Endothelial cell of coronary artery (primary cell): ENCODE measurements at places on chromosomes 1 and 21. TPM values are rescaled to one million over a fixed set of nuclear protein-coding genes. Genes with fewer than 3 reads are reported as not detected.

The LRRC3 gene
- total RNA-seq: 0.99 and 1.2 TPM in 2 replicates

The NGF gene
- total RNA-seq: 2.6 TPM in 1 of 2 replicates, not detected in the other

The CLEC20A gene
- total RNA-seq: not detected in 2 replicates

The WNT2B gene
- 1.8 and 8.6 TPM in 2 replicates for total RNA-seq

The SLC16A1 gene
- 123 and 127 TPM in 2 replicates for total RNA-seq

The CYYR1 gene
- 5.1 and 17.0 TPM in 2 replicates for total RNA-seq

The RAB25 gene
- not detected in 2 replicates for total RNA-seq

The HCRTR1 gene
- total RNA-seq: 0.28 and 0.54 TPM in 2 replicates

The SMCP gene
- total RNA-seq: not detected in 2 replicates

The BARHL2 gene
- not detected in 2 replicates for total RNA-seq

The OR2L5 gene
- total RNA-seq: not detected in 2 replicates

The MYBPH gene
- not detected in 2 replicates for total RNA-seq

The AGTRAP gene
- 23.8 and 26.4 TPM in 2 replicates for total RNA-seq

The DMRTA2 gene
- total RNA-seq: not detected in 2 replicates

The LRRC42 gene
- total RNA-seq: 19.8 and 21.9 TPM in 2 replicates

The PRAMEF1 gene
- not detected in 2 replicates for total RNA-seq

The CDA gene
- 0.66 and 0.90 TPM in 2 replicates for total RNA-seq

The C1orf87 gene
- not detected in 2 replicates for total RNA-seq

The CXADR gene
- total RNA-seq: 14.4 and 14.7 TPM in 2 replicates

The NBPF6 gene
- not detected in 2 replicates for total RNA-seq
